ENCODE measurements at places on chromosomes 16 and 17. TPM values are rescaled to one million over a fixed set of nuclear protein-coding genes. Genes with fewer than 3 reads are reported as not detected.

DNA sequence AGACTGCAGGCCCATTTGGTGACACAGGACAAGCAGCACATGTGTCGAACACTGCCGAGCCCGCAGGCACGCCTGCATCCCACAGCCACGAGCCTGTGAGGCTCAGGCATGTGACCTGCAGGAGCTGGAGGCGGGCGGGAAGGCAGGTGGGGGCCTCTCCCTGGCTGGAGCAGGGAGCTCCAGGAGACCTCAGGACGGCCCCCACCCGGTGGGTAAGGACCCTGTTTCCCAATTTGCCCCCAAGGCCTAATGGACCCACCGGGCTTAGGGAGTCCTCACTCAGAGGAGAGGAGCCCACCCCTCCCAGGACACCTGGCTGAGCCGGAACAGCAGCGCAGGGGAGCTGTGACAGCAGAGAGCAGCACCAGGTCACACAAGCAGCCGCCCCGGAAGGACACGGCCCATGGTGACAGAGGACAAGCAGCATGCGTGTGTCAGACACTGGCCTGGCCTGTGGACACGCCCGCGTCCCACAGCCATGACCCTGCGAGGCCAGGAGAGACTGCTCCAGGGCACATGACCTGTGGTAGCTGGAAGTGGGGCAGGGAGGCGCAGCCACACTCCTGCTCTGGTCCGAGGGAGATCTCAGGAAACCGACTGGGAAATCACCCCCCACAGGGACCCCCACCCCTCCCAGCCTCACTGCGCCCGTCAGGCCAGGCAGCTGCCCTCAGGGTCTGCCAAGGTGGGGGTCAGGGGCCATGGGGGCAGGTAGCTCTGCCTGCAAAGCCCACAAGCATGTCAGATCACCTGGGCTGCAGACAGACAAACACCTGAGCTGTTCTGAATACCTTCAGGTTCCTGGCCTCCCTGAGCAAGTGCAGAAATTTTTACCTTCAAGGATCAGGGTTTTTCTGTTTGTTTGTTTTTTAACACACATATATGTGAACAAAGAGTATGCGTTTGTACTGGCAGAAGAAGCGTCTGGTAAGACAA lies 2.4 kb downstream of the SPSB3 start:
- peak overlapping the region; percentile 47 for H3K4me3 ChIP-seq
- H3K27me3 ChIP-seq = peaks cover 6% of the 10 kb centered on the region

DNA sequence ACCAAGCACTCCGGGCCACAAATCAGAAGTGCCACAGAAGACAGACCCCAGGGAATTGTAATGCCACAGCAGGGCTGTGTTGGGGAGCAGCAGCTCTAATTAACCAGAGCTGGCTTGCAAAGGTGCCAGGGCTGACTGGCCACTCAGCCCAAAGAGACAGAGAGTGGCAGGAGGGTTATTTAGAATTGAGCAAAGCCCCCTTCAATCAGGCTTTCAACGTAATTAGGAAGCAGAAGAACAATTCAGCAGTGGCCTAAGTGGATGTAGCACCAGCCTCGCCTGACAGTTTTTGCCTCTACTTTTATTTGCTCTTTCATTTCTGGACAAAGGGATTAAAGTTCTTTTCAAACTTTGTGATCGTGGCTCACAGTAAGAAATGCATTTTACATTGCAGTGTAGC lies 278.3 kb upstream of the IRX3 start:
- no peak overlapping the region for H3K4me3 ChIP-seq
- H3K36me3 ChIP-seq = no peaks in the 10 kb centered on the region
- no peaks in the 10 kb centered on the region for H3K4me1 ChIP-seq
- no peak overlapping the region for H3K27ac ChIP-seq

GRCh38 chr17:54836723-54837462 lies 63.8 kb upstream of the TOM1L1 start:
- H3K36me3 ChIP-seq = no peaks in the 10 kb centered on the region
- no peak overlapping the region for H3K27ac ChIP-seq
- no peak for DNase-seq
- no peaks in the 10 kb centered on the region for H3K4me1 ChIP-seq
- H3K4me3 ChIP-seq = no peak overlapping the region

GRCh38 chr16:15979801-15980200 lies 30.4 kb downstream of the ABCC1 start:
- peaks cover 34% of the 10 kb centered on the region for H3K36me3 ChIP-seq
- H3K27ac ChIP-seq = no peak overlapping the region
- H3K4me3 ChIP-seq = peak overlapping the region; percentile 80
- no peak for DNase-seq
- no peaks in the 10 kb centered on the region for H3K4me1 ChIP-seq

DNA sequence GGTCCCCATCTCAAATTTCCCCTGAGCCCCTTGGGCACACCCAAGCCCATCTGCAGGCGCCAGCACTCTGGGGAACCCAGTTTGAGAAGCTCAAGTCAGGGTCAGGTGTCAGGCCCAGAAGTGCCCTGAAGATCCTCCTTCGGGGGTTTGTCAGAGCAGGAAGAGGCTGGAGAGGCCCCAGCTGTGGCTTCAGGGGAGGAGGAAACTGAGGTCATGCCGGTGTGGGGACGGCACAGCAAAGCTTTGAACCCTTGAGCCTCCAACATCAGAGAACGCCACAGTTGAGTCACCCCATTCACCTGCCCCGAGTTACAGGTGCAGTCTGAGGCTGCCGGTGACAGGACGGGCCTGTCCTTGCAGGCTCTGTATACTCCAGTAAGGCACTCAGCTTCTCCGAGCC lies 140.2 kb upstream of the CIBAR2 start:
- no peaks in the 10 kb centered on the region for H3K4me1 ChIP-seq
- H3K36me3 ChIP-seq = no peaks in the 10 kb centered on the region
- no peak overlapping the region for H3K4me3 ChIP-seq
- DNase-seq = no peak
- H3K27ac ChIP-seq = peak overlapping the region; percentile 13

- peak; percentile 39 for DNase-seq
- H3K4me1 ChIP-seq = peaks cover 76% of the 10 kb centered on the region
- H3K4me3 ChIP-seq = peak overlapping the region; percentile 94
- H3K27ac ChIP-seq = peak overlapping the region; percentile 98
- no peaks in the 10 kb centered on the region for H3K36me3 ChIP-seq
- peaks cover 8% of the 10 kb centered on the region for H3K27me3 ChIP-seq
Observed at GRCh38 chr16:20901436-20902112, 1.0 kb downstream of the LYRM1 start.

DNA sequence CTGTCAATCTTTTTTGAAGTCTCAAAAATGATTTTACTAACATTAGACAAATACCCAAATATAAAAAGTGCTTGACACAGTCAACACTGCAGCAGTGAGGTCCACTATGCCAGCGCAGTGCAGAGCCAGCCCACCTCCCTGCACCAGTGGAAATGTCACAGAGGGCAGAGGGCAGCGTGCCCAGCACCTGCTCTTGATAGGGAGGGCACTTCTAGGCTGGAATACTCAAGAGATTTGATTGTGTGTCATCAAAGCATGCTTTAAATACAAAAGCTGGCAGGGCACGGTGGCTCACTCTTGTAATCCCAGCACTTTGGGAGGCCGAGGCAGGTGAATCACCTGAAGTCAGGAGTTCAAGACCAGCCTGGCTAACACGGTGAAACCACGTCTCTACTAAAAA lies 136.0 kb downstream of the ANKRD11 start:
- DNase-seq = no peak
- peaks cover 16% of the 10 kb centered on the region for H3K27me3 ChIP-seq
- no peak overlapping the region for H3K27ac ChIP-seq
- no peak overlapping the region for H3K4me3 ChIP-seq
- H3K4me1 ChIP-seq = peaks cover 50% of the 10 kb centered on the region
- H3K36me3 ChIP-seq = peaks cover 16% of the 10 kb centered on the region

DNA sequence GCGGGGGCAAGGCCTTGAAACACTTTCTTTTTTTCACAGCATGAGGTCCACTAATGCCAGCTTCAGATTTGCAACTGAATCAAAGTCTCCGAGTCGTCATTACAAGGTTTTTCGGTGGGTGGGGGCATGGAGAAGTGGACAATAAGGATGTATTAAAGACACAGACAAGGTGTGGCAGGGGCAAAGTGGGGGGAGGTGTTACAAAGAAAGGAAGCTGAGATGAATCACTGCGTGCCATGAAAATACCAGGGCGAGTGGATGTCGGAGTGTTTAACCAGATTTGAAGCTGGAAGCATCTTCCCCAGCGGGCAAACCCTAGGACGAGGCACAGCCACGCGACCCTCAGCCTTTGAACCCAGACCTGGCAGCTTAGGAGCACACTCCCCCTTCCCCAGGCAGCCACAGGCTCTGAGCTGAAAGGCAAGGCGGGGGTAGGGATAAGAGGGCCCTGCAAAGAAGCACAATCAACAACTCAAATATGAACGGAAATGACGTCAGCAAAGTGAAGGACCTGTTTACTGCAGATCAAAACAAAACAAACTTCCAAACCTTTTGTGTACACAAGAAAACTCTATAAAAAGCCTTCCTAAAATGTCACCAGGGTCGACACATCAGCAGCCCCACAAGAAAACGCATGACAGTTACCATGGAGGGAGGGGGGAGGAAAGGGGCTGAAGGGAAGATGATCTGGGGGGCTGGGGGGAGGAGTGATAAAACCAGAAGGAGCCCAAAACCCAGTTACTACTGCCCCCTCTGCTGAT lies 5.6 kb upstream of the ZFHX3 start:
- H3K27ac ChIP-seq = no peak overlapping the region
- no peak overlapping the region for H3K4me3 ChIP-seq
- H3K36me3 ChIP-seq = peaks cover 10% of the 10 kb centered on the region

DNA sequence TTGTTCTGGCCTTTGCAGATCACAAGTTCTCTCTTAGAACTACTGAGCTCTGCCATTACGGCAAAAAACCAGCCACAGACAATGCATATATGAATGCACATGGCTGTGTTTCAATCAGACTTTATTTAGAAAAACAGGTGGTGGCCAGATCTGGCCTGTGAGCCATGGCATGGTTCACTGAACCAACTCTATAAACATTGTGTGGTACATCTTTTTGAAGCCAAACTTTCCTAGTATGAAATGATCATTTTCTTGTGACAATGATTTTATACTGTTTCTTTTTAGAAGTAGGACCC lies 65.9 kb upstream of the AMZ2 start:
- H3K27ac ChIP-seq = no peak overlapping the region
- DNase-seq = no peak
- no peak overlapping the region for H3K4me3 ChIP-seq
- H3K4me1 ChIP-seq = no peaks in the 10 kb centered on the region

DNA sequence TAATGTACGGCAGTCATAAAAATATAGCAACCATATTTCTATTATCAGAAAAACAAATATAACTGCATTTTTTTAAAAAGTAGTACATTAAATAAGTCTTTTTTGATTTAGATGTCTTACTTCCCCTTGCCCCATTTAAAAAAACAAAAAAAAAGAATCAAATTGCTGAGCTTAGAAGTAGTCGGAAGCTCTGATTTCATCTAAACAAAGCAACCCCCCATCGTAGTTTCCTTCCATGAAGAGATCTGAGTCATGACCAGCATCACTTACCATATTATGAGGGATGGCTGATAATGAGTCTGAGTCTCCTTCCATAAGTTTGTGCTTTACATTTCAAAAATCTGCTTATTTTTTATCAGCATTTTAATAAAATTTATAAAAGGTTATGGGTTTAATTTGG lies 86.2 kb downstream of the ITFG1 start:
- no peak overlapping the region for H3K4me3 ChIP-seq
- H3K4me1 ChIP-seq = peaks cover 7% of the 10 kb centered on the region
- H3K27ac ChIP-seq = no peak overlapping the region
- H3K36me3 ChIP-seq = peaks cover 21% of the 10 kb centered on the region

GRCh38 chr17:82859431-82860403 lies 19.9 kb upstream of the ZNF750 start:
- H3K4me3 ChIP-seq = no peak overlapping the region
- DNase-seq = no peak
- H3K27ac ChIP-seq = peak overlapping the region; percentile 84
- peaks cover 21% of the 10 kb centered on the region for H3K4me1 ChIP-seq

- H3K4me3 ChIP-seq = no peak overlapping the region
- H3K4me1 ChIP-seq = no peaks in the 10 kb centered on the region
- H3K36me3 ChIP-seq = peaks cover 5% of the 10 kb centered on the region
- DNase-seq = no peak
- H3K27me3 ChIP-seq = peaks cover 3% of the 10 kb centered on the region
- no peak overlapping the region for H3K27ac ChIP-seq
Observed at GRCh38 chr16:27824786-27825185, 238.7 kb downstream of the GSG1L start.

DNA sequence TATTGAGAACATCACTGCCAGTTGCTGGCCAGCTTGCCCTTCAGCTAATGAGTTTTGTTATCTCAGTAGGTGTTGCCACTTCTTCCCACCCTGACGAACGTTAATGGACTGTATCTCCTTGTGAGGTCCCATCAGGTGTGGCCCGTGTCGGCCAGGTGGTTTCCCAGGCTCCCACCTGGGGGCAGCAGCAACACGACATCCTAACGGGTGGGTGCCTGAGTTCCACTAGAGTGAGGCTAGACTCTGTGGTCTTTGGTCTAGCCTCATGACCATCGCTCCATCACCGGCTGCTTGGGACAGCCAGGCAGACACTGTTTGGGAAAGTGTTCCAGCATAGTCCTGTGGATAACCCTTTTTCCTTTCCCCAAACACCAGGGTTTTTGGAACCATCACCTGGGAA lies 45.6 kb upstream of the LCMT1 start:
- peaks cover 9% of the 10 kb centered on the region for H3K27me3 ChIP-seq
- no peak for DNase-seq
- H3K36me3 ChIP-seq = no peaks in the 10 kb centered on the region
- H3K4me3 ChIP-seq = no peak overlapping the region
- H3K27ac ChIP-seq = no peak overlapping the region

DNA sequence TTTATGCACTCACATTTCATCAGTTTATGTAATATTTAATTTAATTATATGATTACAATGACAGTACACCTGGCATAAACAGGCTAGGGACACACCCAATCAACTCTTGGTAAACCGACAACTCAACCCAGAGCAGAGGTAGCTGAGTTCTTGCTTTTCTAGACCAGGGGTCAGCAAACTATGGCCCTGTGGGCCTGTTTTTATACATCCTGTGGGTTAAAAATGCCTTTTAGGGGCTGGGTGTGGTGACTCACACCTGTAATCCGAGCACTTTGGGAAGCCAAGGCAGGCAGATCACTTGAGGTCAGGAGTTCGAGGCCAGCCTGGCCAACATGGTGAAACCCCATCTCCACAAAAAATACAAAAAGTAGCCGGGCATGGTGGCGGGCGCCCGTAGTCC lies 99.2 kb upstream of the TMEM97 start:
- H3K36me3 ChIP-seq = peaks cover 12% of the 10 kb centered on the region
- H3K4me1 ChIP-seq = peaks cover 5% of the 10 kb centered on the region
- H3K27me3 ChIP-seq = peaks cover 4% of the 10 kb centered on the region
- H3K27ac ChIP-seq = no peak overlapping the region

The SKAP1 gene
- 2.1 TPM for total RNA-seq

The METTL23 gene
- 30.5 TPM for total RNA-seq

The PLK1 gene
- total RNA-seq = 16.0 TPM

The C16orf74 gene
- 0.64 TPM for total RNA-seq

The CCL13 gene
- not detected for total RNA-seq

The PRSS33 gene
- total RNA-seq = not detected

The CDYL2 gene
- total RNA-seq = 26.6 TPM

The GRAP gene
- total RNA-seq = 50.2 TPM
